ENCODE measurements at places on chromosomes 3 and 15. TPM values are rescaled to one million over a fixed set of nuclear protein-coding genes. Genes with fewer than 3 reads are reported as not detected.

DNA sequence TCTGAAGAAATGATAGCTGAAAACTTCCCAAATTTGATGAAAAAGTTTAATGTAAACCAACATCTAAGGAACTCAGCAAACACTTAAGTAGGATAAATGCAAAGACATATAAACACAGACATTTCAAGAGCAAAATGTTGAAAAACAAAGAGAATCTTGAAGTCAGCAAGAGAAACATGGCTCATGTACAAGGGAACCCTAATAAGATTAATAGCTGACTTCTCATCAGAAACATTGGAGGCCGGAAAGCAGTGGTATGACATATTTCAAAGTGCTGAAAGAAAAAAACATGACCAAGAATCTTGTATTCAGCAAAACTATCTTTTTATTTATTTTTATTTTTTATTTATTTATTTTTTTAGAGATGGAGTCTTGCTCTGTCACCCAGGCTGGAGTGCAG lies 10.6 kb upstream of the PRKCI start:
- DNase-seq, result no peak

Gene GP9
- not detected for total RNA-seq

DNA sequence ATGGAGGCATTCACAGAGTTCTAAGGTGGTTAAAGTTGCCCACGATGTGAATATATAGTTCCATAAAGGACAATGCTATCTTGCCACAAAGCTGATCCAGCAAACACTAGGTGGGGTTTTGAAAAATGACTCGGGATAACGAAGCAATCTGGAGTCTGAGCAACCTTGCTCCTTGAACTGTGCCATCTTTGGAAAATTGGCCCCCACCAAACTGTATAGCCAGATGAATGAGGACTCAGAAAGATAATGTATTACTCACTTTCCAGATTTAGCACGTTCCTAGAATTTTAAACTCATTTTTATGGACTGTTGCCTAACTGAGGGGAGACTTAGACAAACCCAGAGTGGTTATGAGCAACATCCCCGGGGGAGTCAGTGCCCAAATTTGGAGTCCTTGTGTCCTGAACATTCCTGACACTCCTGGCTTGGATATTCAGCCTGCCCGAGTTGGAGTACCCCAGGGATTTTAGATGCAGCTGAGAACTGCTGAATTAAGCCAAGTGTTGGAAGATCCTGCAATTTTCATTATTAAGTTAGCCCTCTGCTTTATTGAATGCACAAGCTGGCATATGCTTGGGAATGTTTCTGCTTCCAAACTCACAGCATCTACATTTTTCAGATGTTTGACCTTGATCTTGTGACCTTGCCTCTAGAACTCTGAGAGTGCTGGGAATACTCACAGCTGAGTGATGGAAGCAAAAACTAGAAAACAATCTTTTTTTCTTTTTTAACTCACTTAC lies 8.8 kb upstream of the MAGI1 start:
- DNase-seq, result peak; percentile 30

DNA sequence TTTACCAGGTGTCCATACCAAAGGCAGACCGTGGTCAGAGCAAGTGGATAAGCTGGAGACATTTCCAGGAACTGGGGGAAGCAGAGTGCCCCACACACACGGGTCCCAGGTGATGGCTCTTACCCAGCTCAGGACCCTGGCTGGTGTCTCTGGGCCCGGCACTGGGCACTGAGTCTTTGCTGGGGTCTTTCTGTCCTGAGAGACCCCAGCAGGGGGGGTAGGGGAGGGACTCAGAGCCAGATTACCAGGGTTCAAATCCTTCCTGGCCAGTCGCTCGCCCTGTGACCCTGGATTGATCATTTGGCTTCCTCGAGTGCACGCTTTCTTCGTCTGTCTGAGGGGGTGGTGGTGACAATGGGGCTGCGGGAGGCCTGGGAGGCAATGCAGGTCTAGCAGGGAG lies 95.7 kb downstream of the PLXNA1 start:
- no peak for DNase-seq

Gene BCL6
- 79.4 TPM for total RNA-seq

DNA sequence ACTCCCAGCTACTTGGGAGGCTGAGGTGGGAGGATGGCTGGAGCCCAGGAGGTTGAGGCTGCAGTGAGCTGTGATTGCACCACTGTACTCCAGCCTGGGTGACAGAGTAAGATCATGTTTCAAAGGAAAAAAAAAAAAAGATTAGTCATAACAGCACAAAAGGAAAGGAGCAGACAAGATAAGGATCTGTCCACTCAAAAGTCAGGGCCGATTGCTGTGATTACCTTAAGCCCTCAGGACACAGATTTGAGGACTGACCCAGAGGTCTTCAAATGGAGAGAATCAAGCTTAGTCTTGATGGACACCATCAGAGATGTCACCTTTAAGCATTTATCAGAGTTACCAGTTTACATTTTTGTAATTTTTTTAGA lies 23.9 kb upstream of the HEG1 start:
- no peak for DNase-seq

- DNase-seq, result no peak
Measured at GRCh38 chr3:60772584-60772983, 478.7 kb downstream of the FHIT start.

Gene MB21D2
- total RNA-seq, result 8.7 TPM

Gene SERPINI2
- total RNA-seq, result 0.23 TPM

GRCh38 chr3:103169289-103169688 lies 734.5 kb downstream of the ZPLD1 start:
- DNase-seq, result no peak

DNA sequence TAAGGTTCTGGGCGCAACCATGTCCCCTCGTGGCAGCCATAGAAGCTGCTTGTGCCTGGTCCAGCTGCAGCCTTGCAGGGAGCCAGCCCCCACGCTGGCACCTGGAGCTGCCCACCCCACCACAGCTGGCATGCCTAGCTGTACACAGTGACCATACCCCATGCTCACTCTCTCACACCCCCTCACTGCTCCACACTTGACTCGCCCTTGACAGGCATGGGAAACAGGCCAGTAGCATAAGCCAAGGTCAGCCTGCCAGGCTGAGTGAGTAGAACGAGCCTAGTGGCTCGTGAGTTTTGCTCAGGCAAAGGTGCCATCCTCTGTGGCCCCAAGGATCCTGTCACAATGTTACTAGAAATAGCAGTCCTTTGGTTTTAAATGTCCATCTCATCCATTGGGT lies 52.7 kb upstream of the CADM2 start:
- no peak for DNase-seq

Gene ZNF774
- 18.4 TPM for total RNA-seq

GRCh38 chr3:58496206-58496857 lies 4.4 kb downstream of the KCTD6 start:
- no peak for DNase-seq

GRCh38 chr3:14379843-14380242 lies 22.6 kb upstream of the SLC6A6 start:
- DNase-seq, result no peak

Gene ABHD10
- 34.2 TPM for total RNA-seq

Gene HESX1
- 0.52 TPM for total RNA-seq

Gene COLQ
- total RNA-seq, result 2.9 TPM

- DNase-seq, result no peak
Measured at GRCh38 chr15:41501191-41501917, 7.7 kb downstream of the ITPKA start.

DNA sequence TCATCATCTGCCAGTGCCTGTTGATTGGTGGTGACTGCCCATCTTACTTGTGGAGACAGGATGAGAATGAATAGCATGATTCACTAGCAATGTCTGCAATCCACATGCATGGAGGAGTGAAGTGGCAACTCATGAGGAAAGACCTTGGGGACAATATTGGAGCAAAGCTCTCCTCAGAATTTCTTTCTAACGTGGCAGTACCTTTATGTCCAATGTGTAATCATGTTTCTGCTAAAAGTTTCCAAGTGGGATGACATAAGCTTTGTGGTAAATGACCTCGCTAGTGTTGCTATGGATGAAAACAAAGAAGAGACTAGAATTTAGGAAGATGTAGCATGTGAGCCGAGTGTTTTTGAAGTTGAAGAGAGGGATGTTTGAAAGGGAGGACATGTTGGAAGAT lies 117.8 kb downstream of the CPNE4 start:
- DNase-seq, result no peak

DNA sequence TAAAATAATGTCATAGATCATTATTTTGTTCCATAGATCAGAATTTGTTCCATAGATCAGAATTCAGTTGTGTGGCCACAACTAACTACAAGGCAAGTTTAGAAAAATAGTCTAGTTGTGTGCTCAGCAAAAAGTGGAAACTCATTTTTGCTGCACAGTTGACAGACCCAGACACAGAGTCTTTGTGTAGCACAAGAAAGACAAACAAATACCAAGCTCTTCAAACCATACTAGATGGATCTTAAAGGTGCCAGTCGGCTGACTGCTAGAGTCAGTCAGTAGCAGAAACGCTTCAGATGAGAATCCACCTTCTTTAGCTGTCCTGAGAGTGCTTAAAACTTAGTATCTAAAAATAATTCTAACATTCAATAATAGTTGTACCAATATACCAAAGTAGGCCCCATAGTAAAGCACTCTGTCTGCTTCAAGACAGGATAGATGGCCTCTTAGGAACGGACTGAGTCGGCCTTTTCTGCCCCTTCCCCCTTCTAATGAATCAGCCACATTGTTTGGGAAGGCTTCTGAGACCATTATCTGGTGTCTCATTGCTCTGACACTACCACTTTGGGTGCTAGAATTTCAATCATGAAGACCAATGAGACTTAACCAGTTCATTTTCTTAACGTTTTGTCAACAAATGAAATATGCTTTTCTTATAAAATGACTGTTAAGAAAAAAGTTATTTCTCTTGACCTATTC lies 27.7 kb upstream of the SLC4A7 start:
- no peak for DNase-seq

DNA sequence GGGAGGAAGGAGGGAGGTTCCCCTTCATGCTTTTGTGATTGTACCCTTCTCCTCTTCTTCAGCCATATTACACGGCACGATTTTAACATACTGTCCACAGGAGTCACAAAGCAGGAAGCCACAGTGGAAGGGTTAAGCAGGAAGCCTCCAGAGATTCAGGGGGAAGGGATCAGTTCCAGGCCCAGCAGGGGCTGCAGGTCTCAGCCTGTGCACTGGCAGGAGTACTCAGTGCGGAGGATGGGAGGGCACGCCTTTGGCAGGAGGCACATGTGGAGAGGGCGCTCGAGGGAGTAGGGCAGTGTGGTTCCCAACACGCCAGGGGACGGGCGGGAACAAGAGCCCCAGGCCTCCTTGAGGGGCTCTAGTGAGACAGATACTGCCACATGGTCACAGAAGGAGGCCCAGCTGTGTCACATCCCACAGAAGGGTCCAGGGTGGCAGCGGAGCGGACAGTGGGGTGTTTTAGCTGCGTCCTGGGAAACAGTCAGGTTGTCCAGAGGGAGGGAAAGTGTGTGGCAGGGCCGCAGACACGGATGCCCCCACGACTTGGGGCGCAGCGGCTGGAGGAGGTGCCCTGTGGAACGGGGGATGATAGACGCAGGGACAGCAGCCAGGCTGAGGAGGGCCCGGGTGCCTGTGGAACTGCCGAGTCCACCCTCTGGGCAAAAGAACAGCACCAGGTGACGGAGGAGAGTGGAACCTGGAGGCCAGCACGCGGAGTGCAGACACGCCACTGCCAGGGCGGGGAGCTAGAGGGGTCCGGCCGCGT lies 77.5 kb downstream of the CHSY1 start:
- DNase-seq, result no peak

DNA sequence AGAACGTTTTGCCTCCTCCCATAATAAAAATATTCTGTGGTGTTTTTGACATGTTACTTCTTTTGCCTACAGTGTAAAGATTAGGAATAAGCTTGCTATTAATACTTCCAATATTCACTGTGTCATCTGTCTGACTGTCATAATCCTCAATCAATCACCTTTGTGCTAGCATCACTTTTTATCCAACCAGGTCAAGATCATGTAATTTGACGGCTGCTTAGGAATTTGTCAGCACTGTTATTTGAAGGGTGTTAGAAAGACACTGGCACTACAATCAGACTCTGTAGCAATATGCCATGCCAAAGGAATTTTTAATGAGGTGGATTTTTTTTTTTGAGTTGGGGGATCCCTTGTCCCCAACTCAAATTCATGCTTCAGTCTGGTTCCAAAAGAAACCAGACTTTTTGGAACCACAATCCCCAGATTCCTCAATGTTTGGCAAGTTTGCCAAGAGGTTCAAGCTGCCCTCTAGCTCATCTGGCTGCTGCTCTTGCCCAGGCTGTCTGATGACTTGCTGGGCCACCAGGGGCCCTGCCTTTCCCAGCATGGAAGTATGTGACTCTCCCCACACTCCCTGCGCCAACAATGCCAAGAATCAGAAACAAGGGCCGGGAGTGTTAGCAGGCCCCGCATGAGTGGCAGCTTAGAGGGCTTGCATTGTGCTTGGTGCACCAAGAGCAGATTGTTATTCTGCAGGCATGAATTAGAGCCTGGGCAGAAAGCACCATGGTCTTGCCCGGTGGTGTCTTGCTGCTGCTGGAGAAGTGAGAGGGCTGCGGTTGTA lies 58.6 kb upstream of the TSC22D2 start:
- DNase-seq, result no peak

DNA sequence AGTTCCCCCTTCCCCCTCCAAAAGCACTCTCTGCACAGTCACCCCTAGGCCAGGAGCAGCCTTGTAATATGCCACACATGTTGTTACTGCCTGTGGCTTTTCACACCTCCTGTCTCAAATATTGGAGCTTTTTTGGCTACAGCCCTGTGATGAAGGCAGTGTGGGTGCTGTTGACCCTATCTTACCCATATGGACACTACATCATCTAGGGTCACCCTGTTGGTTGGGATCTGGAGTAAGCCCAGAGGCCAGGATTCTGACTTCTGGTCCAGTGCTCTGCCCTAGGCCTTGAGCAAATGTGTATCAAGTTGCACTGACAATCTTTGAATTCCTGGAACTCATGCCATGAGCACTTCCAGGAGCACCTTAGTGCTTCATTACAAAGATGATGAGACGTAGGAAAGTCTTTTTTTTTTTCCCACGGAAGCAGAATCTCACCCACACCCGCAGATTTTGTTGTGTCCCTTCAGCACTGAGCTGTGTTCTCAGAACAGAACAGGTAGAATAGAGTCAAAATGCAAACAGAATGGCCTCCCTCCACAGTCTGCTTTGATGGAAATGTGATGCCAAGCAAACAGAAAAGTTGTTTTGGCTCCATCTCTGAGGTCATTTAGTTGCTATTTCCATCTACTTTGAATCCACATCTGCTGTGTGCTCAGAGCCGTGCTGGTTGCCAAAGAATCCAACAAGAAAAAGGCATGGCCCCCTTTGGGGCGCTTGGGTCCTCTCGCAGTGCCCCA lies 49.6 kb downstream of the SMAD3 start:
- DNase-seq, result no peak

Gene GORASP1
- 84.3 TPM for total RNA-seq

DNA sequence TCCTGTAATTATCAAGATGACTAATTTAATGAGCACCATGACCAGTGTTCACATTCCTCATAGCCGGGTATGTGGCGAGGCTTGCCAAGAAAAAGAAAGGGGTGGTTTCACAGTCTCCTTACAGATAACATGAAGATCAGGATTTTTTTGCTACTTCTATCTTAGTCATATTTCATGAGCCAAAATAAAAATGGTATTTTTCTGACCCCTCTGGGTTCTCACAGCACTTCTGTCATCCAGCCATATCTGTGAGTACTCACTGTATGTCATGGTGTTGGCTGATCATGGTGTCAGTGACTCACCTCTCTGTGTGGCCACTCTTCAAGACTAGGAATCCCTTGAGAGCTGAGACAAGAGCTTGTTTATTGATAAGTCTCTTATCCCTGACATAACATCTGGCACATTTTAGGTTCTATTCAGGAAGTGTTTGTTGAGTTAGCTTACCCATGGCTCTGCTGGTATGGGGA lies 130.5 kb upstream of the LMCD1 start:
- no peak for DNase-seq

GRCh38 chr3:189003410-189003809 lies 168.4 kb upstream of the TPRG1 start:
- DNase-seq, result no peak

Data from mucosa of gallbladder (tissue), 1 donor.